HL-60 (cell line): ENCODE measurements at places on chromosomes 2 and 18.

GRCh38 chr2:20671036-20671735 is 4.2 kb downstream of the GDF7 start:
- no peak for DNase-seq

- DNase-seq: no peak
Measured at GRCh38 chr2:8858264-8858663, 20.9 kb upstream of the KIDINS220 start.

- DNase-seq: no peak
Measured at GRCh38 chr18:25704071-25704470, 352.1 kb upstream of the ZNF521 start.

GRCh38 chr18:657311-658000 is at the start of gene TYMS:
Gene TYMS (plus strand): TSS chr18:657653. CDS start chr18:657743, 90 bp downstream.
- DNase-seq: peak; percentile 59

GRCh38 chr2:202115479-202115971 is 42.5 kb downstream of the KIAA2012 start:
- DNase-seq: no peak

DNA sequence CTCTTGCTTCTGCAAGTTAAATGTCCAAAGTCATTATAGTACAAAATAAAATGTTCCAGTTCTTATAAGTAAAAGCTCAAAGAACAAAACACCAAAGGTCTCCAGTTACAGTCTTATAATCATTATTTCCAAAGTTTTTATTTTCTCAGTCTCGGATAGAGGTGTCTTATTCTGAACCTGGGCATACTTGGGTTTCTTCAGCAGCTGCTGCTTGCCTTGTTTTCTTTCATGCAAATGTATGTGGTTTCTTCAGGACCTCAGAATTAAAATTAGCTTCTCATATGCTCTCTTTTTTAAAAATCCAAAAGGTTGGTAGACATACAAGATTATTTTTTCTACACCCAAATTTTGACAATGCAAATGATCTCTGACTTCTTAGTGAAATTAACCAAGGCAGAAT is 383.0 kb downstream of the METTL4 start:
- DNase-seq: no peak

GRCh38 chr2:236308855-236309668 is 44.9 kb upstream of the ASB18 start:
- no peak for DNase-seq

GRCh38 chr2:69589973-69590652 is 53.4 kb downstream of the AAK1 start:
- DNase-seq: no peak
